Foreskin melanocyte (primary cell): ENCODE measurements at places on chromosomes 6 and 20.
A peak's percentile ranks its signal among the peaks of the same experiment; 100 is the strongest.

DNA sequence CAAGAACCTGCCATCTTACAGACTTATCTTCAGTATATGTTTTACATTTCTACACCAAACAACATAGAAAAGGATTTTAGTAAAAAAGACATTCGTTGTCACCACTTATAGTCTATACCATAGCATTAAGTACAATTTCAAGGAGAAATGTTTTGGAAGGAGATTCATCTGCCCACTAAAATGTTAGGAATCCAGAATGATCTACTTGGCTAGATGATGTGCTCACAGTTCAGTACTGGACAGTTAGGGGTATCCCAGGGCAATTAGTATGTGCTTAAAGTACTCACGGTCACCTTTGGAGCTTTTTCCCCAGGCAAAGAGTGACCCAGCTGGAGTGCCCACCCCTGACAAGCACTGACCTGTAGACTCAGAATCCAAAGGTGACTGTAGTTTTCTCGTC, 222.9 kb downstream of the SLC24A3 start:
- no peak for DNase-seq

- no peak for DNase-seq
Observed at GRCh38 chr6:6994796-6995195, 113.0 kb upstream of the RREB1 start.

GRCh38 chr20:59671661-59672471, 67.5 kb downstream of the PHACTR3 start:
- DNase-seq: no peak

DNA sequence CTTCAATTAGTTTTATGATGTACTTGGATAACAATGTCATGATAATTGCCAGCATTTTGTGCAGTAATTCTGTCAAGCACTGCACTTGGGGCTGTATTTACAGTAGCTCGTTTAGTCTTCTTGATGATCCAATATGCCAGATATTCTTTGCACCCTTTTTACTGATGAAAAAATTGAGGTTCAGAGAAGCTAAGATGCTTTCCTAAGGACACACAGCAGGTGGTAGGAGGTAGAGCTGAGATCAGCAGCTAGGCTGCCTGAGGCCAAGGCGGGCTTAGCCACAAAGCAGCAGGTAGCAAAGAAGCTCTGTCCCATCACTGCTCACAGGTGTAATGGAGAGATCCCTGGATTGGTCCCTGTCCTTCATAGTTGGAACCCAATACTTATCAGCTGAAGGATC, 33.3 kb downstream of the SUMO4 start:
- no peak for DNase-seq

GRCh38 chr6:25886066-25886465, 12.0 kb upstream of the SLC17A3 start:
- no peak for DNase-seq

DNA sequence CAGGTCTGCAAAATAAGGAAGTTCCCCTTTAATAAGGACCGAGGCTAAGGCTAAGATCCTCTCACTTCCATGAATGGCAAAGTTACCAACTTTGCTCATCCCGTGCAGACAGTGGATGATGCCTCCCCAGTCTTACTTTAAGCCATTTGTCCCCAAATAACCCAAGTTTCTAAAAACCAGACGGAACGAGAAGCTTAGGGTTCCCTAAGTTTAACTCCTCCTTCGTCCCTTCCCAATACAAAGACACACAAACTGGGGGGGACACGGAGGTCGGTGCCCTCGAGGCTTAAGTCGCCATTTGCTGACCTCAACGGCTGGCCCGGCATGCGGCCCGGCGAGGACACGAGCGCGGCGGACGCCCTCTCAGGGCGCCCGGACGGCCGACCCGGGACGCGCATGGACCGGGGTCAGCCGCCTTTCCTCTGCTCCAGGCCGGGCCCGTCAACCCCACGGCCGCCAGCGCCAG, 527 bp downstream of the FBXO30 start:
- peak; percentile 74 for DNase-seq

- no peak for DNase-seq
Observed at GRCh38 chr6:15389765-15390723, 144.2 kb downstream of the JARID2 start.

DNA sequence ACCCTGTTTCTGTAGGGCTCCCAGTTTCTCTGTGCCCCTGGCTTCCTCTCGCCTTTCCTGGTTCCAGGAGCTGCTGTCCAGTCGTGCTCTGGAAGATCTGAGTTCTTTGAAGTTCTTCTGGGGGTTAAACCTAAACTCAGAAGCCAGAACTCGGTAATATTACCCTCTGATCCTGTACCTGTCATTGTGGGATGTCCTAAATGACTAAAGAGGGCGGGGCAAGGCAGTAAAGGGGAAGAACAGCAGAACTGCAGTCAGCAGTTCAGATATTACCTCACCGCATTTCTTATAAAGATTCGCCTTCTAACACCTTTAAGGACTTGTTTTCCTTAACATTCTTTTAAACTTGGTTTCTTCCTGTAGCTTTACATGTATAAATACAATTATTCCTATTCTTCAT, 63.9 kb downstream of the FAM120B start:
- DNase-seq: no peak

DNA sequence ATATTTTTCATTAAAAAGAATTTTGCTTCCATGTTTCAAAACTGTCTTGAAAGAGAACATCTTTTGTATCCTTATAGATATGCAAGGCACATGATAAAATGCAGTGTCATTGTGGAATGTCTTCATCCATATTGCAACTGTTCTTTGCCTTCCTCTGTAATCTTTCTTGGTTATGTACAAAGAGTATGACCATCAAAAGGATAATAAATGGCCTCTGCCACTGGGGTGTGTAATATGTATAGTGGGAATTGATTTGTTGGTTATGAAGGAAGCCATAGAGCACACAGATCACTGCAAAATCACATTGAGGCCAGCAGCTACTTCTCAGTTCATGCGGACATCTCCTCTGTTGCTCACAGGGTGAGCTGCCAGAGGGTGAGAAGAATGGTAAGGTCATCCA, 703.5 kb downstream of the TFAP2A start:
- peak; percentile 46 for DNase-seq

DNA sequence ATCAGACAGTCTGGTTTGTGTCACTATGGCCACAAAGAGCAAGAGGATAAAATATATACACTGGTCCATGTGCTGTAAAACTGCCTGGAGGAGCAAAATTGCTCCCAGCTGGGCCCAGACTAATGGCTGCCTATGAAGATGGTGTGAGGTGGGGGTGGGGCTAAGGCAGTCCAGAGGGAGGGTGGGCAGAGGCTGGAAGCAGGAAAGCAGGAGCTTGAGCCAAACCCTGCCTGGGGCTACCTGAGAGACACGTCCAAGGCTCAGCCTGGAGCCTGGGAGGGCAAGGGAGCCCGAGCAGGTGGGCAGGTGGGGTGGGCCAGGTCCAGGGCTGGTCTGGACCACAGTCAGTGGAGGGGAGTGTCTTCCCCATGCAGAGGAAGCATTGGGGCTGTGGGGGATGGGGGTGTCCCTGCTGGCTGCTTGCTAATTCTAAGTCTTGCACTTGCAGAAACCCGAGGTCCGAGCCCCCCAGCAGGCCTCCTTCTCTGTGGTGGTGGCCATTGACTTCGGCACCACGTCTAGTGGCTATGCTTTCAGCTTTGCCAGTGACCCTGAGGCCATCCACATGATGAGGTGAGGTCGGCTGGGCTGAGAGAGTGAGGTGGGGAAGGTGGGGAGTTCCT, 9.5 kb downstream of the HSPA12B start:
- DNase-seq: no peak

- DNase-seq: no peak
Observed at GRCh38 chr6:112443179-112444065, 96.3 kb downstream of the RFPL4B start.

DNA sequence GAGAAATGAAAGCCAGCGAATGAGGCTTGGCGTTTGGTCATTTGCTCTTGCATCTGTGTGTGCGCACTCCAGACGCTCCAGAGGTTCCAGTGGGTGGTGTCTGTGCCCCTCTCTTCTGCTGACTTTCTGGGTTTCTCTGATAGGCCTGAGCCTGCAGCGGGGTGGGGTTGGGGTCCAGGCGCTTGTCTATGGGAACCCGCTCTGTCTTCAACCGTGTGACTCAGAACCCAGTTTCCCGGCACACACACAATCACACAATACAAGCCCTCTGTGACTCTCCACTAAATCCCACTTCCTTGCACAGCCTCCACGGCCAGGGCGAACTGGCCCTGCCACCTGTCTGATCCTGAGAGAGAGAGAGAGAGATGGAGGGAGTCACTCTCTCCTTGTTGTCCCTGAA, 24.6 kb downstream of the RBM38 start:
- DNase-seq: no peak

DNA sequence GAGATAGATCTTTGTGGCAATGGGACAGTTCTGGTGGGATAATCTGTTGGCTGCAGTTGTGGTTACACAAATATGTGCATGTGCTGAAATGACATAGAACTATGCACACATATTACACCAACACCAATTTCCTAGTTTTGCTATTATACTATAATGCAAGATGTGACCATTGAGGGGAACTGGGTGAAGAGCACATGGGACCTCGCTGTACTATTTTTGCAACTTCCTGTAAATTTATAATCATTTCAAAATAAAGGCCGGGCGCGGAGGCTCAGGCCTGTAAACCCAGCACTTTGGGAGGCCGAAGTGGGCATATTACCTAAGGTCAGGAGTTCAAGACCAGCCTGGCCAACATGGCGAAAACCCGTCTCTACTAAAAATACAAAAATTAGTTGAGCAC, 8.7 kb downstream of the ARMC12 start:
- DNase-seq: no peak

DNA sequence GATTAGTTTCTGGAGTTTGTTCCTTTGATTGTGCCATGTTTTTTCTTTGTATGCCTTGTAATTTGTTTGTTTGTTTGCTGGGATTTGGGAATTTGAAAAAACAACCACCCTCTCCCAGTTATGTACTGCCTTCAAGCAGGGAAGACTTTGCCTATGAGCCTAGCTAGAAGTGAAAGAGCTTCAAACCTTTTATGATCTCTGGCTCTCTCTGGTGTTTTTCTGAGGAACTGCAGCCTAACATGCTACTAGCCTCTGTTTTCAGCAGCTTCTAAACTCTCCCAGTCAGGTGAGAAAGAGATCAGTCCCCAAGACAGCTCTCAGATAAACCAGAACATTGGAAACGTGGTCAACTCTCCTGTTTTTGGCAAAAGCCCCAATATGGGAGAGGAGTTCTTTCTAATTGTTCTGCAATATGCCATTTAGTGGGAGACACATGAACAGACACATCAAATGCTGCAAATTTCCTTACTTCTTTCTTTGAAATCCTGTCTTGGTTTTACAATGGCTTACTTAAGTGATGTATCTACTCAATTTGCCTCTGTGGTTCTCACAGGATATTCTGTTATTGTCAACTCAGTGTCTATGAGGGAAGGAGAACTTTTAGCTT, 58.9 kb upstream of the SERINC1 start:
- peak; percentile 49 for DNase-seq
